Uterus (tissue), 4 donors: ENCODE measurements at places on chromosomes 6 and 20. TPM values are rescaled to one million over a fixed set of nuclear protein-coding genes. Genes with fewer than 3 reads are reported as not detected.

Gene RNF144B
- 35.7 TPM for total RNA-seq

Gene HCRTR2
- total RNA-seq: not detected

DNA sequence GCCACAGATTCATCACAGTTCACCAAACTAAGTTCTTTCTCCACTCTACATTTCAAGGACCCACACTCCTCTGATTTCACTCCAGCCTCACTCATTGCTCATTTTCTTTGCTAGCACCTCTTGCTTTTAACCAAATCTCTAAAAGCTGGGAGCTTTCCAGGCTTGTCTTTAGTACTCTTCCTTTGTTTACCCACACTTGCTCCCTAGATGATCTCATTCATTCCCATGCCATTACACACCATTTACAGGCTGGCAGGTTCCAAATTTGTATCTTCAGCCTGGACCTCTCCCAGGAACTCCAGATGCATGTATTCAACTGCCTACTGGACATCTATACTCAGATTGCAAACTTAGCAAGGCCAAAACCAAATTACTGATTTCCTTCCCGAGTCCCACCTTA, 5.3 kb upstream of the GUCA1B start:
- DNase-seq: peak; percentile 64

DNA sequence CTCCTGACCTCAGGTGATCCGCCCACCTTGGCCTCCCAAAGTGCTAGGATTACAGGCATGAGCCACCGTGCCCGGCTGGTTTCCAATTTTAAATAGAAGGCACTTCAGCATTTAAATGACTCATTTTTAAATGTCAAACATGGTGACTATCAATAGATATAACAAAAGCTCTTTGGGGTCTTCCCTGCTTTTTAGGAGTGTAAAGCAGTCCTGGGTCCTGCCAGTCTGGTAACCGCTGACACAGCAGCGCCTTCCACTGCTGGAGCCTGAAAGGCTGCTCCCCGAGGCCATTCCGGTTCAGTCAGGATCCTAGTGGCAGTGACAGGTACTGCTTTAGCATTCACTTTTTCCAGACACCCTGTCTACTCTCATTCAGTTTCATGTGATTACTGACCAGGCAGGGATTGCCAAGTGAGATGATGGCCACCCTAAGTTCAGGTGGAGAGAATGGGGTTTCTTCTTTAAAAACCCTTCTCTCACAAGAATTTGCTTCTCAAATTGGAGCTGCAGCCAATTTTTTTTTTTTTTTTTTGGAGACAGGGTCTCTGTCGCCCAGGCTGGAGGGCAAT, 5.1 kb downstream of the DIDO1 start:
- DNase-seq: no peak

DNA sequence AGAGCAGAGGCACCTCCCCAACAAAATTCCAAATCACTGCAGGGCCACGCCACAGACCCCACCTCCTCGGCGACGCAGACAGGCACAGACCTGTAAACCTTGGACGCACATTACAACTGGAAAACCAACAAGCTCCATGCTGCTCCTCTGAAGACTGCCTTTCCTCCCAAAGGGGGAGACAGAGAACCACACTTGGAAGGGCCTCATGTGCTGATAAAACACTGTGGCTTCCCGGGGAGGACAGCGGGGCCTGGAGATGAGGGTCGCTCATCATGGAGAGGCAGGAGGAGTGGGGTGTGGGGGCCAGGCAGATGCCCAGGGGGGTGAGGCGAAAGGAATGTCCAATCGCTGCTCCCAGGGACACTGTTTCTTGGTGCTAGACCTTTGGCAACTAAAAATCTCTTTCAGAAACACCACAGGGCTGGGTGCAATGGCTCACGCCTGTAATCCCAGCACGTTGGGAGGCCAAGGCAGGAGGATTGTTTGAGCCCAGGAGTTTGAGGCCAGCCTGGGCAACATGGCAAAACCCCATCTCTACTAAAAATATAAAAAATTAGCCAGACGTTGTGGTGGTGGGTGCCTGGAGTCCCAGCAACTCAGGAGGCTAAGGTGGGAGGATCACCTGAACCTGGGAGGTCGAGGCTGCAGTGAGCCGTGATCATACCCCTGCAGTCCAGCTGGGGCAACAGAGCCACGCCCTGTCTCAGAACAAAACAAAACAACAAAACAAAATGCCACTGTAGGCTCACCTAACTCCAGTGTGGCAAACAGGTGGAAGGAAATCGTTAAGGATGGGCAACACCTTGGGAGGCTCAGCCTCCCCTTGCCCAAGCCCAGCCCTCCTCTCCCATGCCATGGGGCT, 53.8 kb downstream of the ABHD12 start:
- no peak for DNase-seq

DNA sequence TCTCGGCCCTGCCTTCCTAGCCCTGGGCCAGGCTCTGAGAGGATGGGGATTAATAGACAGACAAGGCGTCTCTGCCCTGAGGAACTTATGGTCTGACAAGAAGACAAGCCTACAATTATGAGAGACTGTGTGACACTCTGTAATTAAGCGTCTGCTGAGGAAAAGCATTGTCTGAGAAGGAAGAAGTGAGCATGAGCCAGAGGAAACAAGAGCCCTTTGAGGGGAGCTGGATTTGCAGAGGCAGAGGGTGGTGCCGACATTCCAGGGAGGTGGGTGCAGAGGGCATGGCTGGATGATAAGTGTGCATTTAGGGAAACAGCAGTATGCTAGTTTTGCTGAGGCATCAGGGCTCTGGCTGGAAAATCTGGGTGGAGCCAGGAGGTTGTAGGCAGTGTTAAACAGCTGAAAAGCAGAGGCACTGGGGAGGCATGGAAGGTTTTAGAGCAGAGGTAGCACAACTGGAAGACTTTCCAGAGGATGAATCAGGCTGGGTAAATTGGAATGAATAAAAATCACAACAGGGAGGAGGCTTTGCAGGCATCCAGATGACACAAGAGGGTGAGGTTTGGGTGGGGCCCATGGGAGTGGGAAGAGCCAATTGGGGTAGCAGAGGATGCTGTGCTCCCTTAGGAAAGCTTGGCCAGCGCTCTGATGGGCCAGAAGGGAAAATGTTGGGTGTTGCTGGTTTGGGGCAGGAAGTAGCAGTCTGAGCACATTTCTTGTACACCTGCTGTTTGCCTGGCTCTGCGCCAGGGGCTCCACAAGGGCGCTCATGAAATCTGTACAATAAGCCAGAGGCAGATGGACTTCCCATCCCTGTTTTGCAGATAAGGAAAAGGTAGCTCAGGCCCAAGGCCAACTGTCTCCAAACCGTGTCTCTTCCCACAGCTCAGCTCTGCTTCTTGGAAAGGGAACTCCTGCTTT, 74.0 kb upstream of the MYL9 start:
- peak; percentile 33 for DNase-seq
